ENCODE measurements at places on chromosomes 4 and X. TPM values are rescaled to one million over a fixed set of nuclear protein-coding genes. Genes with fewer than 3 reads are reported as not detected.

Gene TEX13A
- total RNA-seq, result not detected

Gene GPR78
- total RNA-seq, result not detected

- no peak for DNase-seq
Observed at GRCh38 chr4:155620637-155621036, 46.0 kb upstream of the GUCY1A1 start.

DNA sequence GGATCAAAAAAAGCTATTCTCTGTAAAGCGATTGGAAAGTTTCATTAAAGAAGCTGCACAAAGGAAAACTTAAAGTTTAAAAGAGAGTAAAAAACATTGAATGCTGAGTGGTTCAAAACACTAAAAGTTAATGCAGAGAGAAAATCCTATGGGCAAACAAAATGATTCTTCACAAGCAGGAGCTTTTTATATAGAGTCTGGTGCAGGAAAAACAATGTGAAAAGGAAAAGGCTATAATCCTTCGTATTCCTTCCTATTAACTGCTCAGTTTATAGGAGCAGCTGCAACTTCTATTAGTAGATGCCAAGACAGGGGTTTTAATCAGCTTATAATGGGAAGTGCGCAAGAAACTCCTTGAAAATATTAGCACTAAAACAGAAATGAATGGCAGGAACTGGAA lies 100.7 kb downstream of the PDGFC start:
- DNase-seq, result no peak

DNA sequence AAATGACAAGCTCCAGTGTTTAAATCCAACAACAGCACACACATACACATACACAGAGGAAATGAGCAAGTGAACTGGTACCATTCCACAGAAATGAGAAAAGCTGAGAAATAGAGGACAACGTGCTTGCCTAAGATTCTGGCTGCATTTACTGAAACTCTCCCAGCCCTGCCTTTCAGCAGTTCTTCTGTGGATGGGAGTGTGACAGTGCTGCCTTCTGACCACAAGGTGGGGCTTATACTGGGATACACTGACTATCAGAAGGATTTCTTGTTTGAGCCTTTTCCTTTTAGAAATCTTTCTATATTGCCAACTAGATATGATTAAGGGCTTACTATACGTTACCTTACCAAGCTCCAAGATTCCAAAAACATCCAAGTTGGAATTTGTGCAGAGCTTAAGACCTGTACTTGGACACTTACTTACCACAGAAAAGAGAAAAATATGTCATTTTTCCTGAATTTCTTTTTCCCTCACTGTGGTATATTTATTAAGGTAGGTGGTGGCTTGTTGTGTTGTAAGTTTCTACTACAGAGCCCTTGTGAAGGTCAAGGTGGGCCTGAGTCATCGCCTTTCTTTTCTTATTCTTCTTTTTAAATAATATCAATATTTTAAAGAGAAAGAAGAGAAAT lies 10.7 kb upstream of the CXCL8 start:
- DNase-seq, result no peak

DNA sequence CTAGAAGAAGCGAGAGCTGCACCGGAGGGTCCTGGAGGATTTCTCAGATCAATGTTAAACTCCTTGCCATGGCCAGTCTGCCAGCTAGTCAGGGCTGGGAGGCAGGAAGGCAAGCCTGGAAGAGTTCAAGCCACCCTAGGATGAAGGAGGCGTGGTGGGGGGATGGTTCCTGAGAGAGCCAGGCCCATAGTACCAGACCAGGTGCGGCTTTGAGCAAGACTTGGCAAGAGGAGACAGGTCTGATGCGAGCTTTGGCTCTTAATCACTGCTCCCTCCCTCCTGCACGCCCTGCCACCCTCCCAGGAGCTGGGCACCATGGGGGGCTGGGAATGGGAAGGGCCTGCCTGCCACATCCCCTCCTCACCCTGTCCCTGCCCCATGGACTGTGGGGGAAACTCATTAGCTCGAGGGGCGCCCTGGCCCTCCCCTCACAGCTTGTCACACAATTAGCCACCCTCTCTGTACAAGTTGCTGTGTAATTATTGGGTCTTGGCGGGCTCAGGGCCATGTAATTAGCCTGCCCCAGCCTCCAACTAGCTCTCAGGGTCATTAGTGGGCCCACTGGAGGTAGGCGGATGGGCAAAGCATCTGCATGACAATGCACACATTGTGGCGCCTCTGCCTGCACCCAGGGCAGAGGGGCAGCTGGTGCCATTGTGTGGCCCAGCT lies 50.3 kb downstream of the EFNB1 start:
- DNase-seq, result no peak

DNA sequence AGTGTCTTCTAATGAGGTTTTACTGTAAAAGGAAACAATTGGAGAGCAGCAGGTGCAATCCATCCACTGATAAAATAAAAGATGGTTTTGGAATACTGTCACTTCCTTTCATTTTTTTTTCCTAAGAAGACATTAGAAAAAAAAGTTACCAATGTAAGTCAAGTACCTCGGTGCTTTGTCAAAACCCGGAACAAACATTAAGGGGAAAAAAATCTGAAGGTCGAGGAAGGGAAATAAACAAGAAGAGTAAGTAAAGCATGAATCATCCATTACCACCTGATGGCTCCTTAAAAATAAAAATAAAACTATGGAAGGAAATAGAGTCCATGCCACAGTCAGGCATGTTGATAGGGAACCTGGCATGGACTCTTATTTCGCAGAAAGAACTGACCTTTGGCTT lies 15.3 kb upstream of the XPNPEP2 start:
- DNase-seq, result no peak
